ENCODE measurements at places on chromosomes 12 and 14.

GRCh38 chr12:114395233-114395632 lies 10.7 kb downstream of the TBX5 start:
- no peak for DNase-seq

DNA sequence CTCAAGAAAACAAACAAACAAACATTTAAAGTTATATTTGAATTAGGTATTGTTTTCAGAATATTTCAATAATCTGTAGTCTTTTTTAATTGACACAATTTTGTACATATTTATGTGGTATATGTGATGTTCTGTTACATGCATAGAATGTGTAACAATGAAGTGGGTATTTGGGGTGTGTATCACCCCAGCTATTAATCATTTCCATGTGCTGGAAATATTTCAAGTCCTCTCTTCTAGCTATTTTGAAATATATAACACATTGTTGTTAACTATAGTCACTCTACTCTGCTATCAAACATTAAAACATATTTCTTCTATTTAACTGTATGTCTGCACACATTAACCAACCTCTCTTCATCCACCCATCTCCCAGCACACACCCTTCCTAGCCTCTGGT lies 32.0 kb upstream of the SIX1 start:
- DNase-seq, result no peak

DNA sequence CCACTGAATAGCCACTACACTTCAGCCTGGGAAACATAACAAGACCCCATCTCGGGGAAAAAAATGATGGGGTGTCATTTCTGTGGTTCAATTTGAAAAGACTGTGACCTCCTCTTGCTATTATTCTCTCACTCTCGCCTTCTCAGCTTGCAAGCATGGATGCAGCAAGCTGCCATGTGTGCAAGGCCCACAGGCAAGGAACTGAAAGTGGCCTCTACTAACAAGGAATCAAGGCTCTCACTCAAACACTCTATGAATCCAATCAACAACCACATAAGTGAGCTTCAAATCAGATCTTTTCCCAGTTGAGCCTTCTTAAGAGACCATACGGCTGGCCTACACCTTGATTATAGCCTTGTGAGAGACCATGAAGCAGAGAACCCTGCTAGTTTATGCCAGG lies 17.9 kb upstream of the DHRS7 start:
- no peak for DNase-seq

GRCh38 chr12:42935756-42936155 lies 346.2 kb upstream of the PRICKLE1 start:
- DNase-seq, result no peak

- no peak for DNase-seq
Measured at GRCh38 chr14:25014440-25014839, 35.5 kb downstream of the STXBP6 start.

DNA sequence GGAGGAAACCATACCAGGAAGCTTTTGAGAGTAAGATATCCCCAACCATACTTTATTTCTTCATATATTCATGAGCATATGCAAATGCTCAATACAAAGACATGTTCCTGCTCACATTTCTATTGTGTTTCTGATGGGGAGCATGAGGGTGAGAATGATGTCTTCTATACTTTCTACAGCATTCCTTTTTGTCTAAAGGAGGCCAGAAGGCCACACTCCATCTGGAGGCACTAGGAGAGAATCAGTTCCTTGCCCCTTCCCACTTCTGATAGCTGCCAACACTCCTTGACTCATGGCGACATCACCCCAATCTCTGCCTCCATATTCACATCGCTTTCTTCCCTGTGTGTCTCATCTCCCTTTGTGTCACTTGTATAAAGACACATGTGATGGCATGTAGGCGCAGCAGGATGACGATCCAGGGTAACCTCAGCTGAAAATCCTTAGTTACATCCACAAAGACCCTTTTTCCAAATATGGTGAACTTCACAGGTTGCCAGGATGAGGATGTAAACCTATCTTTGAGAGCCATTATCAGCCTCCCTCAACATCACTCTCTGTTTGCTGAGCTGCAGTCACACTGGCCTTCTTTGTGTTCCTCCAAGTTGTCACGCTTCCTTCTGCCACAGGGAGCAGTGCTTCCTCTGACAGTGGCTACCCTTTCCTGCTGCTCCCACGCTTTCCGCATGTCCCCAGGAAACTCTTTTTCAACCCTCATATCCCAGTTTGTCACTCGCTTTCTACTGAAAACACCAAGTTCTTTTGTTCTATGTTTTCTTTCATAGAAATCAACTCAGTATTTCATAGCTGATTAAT lies 96.9 kb downstream of the STXBP6 start:
- DNase-seq, result no peak

DNA sequence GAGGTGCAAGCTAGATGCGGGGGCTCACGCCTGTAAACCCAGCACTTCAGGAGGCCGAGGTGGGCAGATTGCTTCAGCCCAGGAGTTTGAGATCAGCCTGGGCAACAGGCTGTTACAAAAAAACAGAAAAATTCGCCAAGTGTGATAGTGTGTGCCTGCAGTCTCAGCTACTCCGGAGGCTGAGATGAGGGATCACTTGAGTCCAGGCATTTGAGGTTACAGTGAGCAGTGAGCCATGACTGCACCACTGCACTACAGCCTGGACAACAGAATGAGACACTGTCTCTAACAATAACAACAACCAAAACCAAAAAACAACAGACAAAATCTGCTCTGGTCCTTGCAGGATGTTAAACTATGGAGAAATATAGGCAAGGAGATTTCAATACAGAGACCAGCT lies 13.9 kb downstream of the BTBD7 start:
- DNase-seq, result no peak

DNA sequence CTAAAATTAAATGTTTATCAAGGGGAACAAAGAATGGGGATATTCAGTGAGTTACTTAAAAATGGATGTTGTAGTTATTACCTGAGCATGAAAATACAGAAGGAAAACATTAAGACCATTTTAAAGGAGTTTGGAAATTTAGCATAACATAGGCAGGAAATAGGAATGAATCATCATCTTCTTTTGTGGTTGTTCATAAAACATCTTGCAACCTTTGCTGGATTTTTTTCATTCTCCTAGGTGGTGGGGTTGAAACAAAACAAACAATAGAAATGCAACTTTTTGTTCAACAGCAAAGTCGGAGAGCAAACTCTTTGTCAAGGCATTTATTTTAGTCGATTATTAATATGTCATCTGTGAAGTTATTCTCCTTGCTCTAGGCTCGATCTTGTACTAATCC lies 275.1 kb downstream of the IPO8 start:
- no peak for DNase-seq

GRCh38 chr14:36580856-36581831 lies 1.3 kb downstream of the NKX2-8 start:
- DNase-seq, result peak; percentile 27

GRCh38 chr14:50344116-50344775 lies 32.1 kb downstream of the DMAC2L start:
- peak; percentile 92 for DNase-seq

- DNase-seq, result no peak
Measured at GRCh38 chr12:101111441-101111840, 98.6 kb downstream of the SLC5A8 start.

DNA sequence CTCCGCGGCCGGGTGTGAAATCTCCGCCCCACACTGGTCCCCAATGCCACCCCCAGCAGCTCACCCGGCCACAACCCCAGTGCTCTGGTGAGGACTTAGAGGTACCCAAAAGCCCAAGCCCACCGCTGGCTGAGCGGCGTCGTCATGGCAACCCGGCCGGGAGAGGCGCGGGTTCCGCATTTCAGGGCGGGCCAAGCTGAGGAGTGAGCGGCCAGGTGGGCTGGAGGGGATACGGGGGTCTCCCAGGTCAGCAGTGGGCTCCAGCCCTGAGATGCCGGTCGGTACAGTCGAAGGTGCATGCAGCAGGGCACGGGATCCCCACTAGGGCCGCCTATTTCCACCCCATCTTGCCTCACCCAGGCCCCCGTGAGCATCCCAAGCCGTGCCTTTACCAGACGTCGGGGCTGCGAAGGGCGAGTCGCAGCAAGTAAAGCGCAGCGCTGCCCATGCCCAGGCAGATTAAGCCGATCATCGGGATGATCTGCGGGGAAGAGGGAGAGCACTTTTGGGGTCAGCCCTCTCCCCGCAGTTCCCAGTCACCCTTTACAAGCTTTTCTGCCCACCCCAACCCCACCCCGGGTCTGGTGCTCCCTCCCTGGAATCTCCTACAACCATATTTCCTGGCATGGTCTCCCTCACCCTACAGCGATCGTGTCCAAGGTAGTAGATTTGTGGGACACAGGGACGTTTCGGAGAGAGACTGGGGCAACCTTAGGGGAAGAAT lies 6.9 kb downstream of the SHMT2 start:
- no peak for DNase-seq

DNA sequence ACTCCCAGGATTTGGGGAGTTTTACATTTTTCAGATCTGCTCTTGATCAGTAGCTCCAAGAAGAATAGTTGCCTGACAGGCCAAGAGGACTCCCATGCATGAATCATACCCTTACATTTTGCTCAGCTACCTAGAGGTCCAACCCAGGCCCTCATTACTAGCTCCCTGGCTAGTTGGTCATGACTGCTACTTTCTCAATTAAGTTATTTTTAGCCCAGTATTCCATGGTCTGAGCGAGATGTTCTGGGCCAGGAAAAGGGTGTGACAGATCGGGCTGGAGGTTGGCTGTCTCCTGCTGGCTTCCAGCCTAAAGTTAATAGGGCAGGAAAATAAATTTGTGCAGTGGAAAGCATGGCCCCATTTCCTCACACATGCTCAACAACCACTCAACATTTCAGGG lies 379.2 kb downstream of the GRIN2B start:
- no peak for DNase-seq

DNA sequence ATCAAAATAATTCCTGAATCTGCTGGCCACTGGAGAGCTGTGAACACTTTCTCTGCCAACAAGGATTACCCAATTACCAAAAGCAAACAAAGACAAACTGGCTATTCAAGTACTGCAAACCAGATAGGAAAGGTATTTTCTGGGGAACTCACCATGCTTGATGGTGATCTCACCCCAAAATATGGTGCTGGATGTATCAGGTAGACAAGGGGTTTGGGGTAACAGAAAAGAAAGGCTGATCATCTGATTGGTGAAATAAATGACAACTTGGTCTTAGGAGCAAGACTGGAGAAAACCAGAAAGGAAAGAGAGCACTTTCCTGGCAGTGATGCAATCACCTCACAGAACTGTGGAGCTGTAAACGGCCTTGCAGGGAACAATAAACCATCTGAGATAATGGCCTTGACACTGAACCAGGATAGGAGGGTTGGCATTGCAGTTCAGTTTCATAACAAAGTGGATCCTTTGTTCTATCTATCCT lies 31.0 kb upstream of the NPFF start:
- DNase-seq, result no peak

GRCh38 chr12:80939231-80939950 lies 1.7 kb upstream of the LIN7A start:
- no peak for DNase-seq

DNA sequence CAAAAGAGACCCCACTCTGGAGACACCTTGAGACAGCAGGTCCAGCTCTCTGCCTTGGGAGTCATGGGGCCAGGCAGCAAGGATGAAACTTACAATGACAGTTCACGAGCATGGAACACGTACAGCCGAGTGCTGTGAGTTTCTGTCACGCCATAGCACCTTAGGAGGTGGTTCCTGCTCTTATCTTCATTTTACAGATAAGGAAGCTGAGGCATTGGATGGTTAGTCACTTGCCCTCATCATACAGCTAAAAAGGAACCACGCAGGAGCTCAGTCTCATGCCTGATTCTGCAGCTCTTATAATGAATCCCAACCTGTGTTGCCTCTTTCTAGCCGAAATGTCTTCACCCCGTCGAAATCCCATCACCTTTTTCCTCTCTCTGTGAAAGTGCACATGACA lies 39.9 kb downstream of the C14orf132 start:
- no peak for DNase-seq

GRCh38 chr14:73342670-73343069 lies 105.4 kb downstream of the PAPLN start:
- DNase-seq, result no peak

DNA sequence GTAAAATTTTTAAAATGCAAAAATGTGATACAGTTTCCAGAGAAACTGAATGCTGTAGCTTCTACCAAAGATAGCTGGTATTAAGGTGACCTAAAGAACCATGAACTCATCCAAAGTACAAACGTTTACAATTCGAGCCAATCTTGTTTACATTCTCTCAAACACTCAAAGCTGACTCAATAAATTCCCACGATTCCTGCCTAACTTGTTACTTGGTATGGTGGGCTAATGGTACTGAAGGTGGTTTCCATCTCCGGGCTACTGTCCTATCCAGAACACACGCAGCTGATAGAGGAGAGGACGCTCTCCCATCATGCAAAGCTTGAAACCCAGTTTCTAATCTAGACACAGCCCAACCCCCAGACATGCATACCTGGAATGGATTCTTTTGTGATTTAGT lies 31.5 kb downstream of the RAD9B start:
- no peak for DNase-seq

GRCh38 chr12:2039034-2039433 lies 13.8 kb upstream of the CACNA1C start:
- no peak for DNase-seq

DNA sequence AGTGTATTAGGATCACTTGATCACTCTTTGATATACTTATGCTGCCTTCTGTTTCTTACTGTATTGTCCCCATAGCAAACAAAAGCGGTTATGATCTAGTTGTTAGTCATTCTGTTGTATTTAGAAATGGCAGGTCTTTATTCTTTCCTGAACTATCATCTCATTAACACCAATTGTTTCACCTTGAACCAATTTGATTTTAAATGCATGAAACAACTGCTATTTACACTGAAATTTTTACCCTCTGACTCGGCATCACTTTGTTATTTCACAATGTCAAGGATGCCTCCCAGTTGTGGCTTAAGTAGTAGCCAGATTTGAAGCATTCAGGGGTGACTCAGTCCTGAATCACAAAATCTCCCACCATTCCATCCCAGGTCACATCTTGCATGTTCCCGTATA lies 303.5 kb downstream of the EGLN3 start:
- DNase-seq, result no peak

DNA sequence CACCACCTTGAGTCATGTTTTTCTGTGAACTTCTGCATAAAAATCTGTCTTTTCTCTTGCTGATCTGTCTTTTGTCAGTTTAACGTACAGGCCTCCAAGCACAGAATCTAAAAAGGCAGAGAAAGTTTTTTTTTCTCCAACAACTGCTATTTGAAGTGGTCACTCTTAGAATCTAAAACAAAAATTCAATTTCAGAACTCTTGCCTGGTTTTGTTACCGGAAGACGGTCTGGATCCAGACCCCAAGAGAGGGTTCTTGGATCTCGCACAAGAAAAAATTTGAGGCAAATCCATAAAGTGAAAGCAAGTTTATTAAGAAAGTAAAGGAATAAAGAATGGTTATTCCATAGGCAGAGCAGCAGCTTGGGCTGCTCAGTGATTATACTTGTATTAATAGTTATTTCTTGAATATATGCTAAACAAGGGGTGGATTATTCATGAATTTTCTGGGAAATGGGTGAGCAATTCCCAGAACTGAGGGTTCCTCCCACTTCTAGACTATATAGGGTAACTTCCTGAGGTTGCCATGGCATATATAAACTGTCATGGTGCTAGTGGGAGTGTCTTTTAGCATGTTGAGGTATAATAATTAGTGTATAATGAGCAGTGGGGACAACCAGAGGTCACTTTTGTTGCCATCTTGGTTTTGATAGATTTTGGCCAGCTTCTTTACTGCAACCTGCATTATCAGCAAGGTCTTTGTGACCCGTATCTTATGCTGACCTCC lies 150.0 kb upstream of the PLEKHA5 start:
- no peak for DNase-seq
